Neural progenitor cell (in vitro differentiated cells): ENCODE measurements at places on chromosomes 7 and 10.

DNA sequence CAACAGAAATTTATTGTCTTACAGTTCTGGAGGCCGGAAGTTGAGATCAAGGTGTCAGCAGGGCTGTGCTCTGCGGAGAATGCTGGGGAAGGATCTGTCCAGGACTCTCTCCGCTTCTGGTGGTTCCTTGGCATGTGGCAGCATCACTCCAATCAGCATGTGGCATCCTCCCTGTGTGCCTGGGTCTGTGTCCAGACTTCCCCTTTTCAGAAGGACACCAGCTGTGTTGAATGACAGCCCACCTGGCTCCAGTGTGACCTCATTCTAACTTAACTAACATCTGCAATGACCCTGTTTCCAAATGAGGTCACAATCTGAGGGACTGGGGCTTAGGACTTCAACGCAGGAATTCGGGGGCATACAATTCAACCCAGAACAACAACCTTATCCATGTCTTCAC, 141.9 kb downstream of the BMS1 start:
- DNase-seq: peak; percentile 31

DNA sequence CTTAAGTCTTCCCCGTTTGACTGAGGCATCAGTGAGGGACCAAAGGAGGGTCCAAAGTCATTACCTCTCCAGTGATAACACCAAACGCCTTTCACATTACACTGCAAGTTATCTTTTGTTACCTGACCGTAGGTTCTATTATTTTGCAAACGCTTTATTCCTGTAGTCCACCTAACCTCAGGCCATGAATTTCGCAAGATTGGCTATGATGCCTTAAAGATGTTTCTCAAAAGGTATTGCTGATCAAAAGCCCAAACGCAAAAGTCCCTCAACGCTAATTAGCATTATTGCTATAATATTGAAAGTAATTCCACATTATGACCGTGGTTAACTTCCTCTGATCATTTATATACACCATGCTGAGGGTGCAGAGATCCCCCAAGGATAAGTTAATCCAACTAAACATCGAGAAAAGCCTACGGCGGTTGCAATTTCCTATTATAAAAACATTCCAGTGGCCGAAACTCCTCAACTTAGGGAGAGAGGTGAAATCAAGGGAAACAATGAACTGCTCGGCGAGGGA, 649 bp downstream of the DNA2 start:
- peak; percentile 1 for DNase-seq

DNA sequence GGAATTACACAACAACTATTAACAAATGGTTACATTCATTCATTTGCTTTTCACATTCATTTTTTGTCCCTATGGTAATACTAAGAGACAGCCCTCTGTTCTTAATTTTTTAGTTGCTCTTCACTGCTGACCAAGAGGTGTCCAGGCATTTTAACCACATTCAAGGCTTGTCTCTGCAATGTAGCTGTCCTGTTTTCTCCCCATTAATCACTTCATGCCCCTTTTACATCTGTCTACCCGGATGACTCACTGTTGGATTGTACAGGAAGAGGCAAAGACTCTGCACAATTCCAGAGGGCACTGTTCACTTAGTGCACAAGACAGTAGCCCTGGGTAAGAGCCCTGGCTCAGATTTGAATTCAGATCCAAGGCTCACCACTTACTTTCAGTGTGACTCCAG, 168.5 kb downstream of the NOC3L start:
- DNase-seq: no peak

GRCh38 chr7:130481898-130482297, 10.0 kb upstream of the MEST start:
- DNase-seq: no peak

DNA sequence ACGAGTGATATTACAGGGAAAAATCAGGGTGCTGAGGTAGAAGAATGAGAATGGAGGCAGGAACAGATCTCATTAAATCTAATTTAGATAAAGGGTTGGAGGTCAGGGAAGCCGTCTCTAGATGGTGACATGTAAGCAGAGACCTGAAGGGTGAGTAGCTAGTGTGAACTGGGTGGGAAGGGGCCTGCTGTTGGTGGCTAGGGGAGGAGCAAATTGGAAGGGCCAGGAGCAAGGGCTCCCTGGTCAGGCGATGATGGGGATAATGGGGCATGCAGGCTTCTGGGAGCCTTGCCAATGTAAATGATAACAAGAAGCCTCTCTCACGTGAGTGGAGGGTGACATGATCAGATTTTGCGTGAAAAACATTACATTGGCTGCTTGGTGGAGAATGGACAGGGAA, 76.3 kb downstream of the WDFY4 start:
- DNase-seq: no peak

- DNase-seq: no peak
These were observed 26.5 kb downstream of the BTRC start for GRCh38 chr10:101380353-101381017.

DNA sequence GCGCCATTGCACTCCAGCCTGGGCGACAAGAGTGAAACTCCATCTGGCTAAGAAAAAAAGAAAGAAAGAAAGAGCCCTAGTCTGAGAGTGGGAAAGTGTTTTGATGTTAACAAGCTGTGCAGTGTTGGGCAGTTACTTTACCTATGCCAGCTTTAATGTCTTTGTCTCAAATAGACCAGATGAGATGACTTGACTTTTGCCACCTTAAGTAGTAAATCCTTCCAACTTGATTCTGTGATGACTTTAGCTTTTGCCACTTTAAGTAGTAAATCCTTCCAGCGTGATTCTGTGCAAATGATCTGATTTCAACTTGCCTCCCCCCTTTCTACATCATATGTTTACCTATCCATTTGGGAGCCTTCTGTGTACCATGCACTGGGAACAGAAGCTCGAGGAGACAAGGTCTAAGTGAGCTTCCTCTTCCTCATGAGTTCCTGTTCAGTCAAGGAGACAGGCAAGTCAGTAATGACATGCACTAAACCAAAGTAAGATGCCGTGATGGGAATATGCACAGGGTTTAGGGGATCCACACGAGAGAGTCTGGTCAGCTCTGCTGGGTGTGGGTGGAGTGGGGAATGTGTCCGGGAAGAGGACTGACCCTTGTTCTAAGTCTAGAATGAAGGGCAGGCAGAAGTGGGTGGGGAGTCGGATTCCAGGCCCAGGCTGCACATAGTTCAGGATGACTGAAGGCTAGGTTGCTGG, 17.2 kb downstream of the INPP5F start:
- no peak for DNase-seq

- no peak for DNase-seq
These were observed 165.2 kb upstream of the PTER start for GRCh38 chr10:16271571-16271970.

- peak; percentile 56 for DNase-seq
These were observed 607.2 kb upstream of the MGMT start for GRCh38 chr10:128859738-128860386.

GRCh38 chr7:4745971-4746919, 29.2 kb upstream of the AP5Z1 start:
- no peak for DNase-seq

DNA sequence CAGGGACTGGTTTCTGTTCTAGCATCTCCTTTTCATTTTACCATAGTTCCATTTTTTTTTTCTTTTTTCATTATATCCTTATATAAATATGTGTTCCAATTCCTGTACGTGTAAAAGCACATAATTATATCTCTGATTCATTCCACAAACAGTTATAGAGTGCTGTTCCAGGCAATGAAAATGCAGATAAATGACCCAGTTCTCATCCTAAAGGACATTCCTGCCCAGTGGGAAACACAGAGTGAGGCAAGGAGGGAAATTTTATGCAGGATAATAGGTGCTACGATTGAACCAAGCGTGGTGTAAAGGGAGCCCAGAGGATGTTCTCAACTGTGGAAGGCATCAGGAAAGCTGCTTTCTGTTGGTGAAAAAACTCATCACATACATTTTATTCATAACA, 408.1 kb downstream of the GATA3 start:
- no peak for DNase-seq

GRCh38 chr7:19663816-19664462, 44.9 kb downstream of the POLR1F start:
- no peak for DNase-seq

- DNase-seq: no peak
These were observed 86.3 kb downstream of the IMMP2L start for GRCh38 chr7:111475959-111476358.

DNA sequence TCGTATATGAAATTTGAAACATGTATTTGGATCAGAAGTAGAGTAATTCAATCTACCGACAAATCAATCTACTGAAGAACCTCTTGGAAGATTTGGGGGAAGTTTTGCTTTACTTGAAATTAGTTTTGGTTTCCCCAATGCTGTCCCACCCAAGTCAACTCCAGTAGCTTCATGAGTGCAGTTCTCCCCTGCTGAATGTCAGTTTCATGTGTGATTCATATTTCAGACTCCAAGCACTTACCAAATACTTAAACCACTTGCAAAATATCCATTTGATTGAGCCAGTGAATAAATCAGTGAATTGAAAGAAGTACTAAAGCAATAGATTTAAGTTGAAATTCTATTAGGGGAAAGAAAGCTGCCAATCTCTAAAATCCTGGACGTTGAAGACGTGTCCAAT, 9.3 kb downstream of the CALML5 start:
- DNase-seq: no peak

DNA sequence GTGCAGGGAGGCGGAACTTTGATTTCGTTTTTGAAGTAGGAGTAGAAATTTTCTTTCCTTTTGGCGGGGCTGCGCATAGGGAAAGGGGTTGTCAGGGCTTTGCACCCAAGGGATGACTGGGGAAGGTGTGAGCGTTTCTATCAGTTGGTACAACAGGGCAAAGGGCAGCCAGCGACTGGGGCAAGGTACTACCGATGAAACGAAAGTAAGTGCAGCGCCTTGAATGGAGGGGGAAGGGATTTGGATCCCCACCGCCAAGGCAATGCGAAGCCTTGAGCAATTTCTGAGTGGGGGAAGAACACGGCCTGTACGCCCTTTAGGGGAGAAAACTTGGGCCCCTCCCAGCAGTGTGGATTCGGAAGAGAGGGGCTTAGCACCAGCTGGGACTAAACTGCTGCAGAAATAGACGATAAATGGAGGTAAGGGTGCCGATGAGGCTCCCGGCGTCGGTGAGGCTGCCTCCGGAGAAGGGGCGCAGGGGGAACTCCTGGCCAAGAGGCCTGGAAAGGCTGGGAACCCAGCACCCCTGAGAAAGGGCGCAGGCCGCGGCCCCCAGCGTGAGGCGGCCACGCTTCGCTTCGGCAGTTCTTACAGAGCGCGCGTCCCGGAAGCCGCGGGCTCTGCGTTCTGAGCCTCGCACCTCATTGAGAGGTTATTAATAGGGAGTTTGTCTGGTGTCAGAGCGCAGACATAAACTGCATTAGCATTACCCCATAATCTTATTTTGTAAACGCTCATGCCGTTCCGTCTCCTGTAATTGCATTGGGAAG, 10.0 kb upstream of the TLX1 start:
- DNase-seq: no peak

- no peak for DNase-seq
These were observed 293.5 kb upstream of the GALNT17 start for GRCh38 chr7:70838292-70838907.
